DMS 273 treated with DMSO at 0.1 percent for 48 hours (cell line): ENCODE measurements at places on chromosomes 2 and 18.

DNA sequence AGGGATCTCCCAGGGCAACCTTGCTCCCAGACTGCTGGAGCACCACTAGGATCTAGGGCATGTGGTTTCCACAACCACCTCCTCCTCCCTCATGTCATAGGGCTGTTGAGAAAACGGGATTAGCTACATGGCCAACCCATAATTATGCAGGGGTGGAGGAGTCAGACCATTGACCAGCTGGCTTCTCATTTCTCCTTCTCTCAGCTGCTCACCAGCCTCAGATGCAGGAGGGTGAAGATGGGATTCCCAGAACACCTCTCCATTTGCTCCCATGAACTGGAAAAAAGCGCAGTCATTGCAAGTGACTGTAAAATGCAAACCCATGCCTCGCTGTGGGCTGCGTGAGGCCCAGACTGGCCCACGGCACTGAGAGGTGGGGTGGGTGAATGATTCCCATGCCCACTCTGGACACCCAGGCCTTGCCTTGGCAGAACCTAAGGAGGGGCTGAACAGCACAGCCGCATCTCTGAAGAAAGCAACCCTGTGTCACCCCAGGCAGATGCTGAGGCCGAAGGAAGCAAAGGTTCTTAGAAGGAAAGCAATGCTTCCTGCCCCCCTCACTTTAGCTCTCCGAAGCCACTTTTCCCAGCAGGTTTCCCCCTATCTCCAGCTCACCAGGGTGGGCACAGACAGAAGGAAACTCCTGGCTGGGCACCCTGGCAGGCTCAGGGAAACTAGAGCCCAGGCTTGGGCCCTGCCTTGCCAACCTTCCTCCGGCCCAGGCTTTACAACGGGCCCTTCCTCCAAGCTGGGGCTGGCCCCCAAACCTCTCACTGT lies 69.6 kb upstream of the RTN4 start:
- peak; percentile 90 for DNase-seq

GRCh38 chr2:212448698-212449097 lies 89.9 kb downstream of the ERBB4 start:
- no peak for DNase-seq

DNA sequence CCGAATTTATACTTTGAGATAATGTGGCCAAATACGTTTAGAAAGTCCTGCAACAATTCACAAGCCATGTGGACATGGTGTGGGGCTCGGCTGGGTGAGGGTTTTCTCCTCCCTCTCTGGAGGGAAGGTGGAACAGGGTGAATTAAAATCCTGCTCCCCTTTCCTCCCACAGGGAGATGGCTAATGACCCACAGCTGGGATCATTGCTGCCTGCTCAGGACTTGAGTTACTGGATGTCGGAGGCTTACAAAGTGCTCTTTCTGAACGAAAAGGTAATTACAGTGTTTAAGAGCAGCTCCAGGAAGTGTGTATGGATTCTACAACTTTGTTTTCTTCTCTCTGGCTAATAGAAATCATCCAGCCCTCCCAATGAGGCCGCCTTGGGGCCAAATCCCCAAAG lies 97.9 kb upstream of the ALKAL2 start:
- no peak for DNase-seq

DNA sequence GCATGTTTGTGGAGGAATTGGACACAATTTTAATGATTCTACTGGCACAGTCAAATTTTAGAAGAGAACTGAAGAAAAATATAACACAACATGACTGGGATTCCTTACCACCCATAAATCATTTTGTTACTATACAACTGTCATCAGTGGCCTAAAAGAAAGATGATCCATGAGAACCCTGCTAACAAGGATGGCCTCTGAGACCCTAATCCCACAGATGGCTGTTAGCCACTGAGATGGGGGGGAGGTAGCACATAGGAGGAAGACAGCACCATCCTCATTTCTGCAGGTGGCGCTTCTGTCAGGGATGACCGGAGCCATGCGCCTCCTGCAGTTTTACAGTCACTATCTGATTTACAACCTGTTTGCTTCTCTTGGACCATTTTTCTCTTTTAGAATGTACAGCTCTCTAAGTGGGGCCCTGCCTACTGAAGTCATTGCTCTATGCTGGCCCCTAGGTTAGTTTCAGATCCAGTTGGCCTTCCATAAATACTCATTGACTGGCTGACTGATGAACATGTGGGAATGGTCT lies 279.8 kb downstream of the NAPG start:
- no peak for DNase-seq

DNA sequence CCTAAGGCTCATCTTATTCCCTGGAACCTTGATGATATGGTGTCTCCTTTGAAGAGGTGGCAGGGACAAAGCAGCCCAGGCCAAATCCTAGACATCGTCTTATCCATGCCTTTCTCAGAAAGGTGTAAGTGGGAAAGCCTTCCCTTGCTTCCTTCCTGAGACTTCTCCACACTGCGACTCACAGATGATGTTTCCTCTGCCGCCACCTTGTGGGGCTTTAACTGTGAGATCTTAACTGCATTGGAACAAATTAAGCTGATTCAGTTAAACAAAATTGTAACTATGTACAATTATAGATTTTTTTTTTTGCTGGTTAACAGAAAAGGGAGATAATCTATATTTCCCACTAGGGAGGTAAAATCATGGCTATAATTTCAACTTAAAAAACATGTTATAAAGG lies 10.0 kb upstream of the GCA start:
- no peak for DNase-seq

GRCh38 chr18:23538870-23539269 lies 35.6 kb downstream of the RMC1 start:
- no peak for DNase-seq

DNA sequence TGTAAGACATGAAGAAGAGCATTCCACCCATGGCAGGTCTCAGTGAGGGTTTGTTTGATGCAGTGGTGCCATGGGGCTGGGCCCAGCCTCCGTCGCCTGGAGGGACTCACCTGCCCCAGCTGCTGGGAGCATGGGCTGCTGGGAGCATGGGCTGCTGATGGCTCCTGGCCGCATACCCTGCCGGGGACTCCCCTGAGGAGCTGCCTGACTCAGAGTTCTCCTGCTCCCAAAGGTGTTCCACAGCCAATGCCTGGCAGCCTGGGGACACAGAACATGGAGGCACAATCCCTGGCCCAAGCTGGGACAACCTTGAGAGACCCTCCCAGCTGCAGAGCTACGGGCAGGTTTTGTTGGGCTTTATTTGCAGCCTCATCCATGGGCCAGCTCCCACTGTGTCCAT lies 108.4 kb downstream of the COPS8 start:
- no peak for DNase-seq

- no peak for DNase-seq
Measured at GRCh38 chr2:48467637-48468036, 62.3 kb upstream of the STON1 start.

GRCh38 chr2:96884299-96885094 lies 14.6 kb upstream of the SEMA4C start:
- no peak for DNase-seq

DNA sequence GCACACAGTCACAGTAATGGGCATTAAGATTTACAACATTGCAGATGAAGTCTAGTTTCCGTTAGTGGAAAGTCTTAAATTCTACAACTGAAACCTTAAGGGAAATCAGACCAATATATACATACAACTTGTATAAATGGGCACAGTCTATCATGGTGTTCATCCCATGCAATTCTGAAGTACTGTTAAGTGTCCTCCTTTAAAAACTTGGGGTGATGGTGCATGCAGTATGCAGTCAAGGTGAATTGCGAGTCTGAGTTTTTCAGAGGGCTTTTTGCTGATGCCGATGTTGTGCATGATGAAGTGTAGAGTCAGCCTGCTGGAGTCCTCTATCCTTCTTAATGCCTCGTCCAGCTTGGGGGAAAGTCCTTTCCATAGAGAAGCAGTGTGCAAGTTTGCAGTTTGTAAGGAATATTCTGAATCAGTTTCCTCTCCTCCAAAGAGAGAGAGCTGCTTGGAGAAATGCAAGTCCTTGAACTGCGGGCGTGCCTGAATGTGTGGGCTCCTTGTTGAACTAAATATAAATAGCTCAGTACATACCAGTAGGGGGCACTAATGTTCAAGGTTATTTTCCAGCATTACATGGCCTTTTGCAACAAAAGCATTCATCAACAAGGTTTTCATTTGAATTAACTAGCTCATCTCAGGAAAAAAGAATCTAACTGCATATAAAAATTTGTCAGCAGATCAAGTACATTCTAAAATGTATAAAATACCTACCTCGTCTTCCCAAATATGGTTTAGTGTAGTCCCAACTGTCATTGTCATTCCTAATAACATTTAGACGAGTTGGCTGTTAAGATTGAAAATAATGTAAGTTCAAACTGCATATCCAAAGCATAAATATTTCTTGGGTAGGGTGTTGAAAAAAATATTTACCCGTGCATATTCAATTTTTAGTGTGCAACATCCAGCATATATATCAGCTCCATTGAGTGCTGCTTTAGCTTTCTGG lies 21.3 kb downstream of the HNRNPLL start:
- DNase-seq: peak; percentile 36

DNA sequence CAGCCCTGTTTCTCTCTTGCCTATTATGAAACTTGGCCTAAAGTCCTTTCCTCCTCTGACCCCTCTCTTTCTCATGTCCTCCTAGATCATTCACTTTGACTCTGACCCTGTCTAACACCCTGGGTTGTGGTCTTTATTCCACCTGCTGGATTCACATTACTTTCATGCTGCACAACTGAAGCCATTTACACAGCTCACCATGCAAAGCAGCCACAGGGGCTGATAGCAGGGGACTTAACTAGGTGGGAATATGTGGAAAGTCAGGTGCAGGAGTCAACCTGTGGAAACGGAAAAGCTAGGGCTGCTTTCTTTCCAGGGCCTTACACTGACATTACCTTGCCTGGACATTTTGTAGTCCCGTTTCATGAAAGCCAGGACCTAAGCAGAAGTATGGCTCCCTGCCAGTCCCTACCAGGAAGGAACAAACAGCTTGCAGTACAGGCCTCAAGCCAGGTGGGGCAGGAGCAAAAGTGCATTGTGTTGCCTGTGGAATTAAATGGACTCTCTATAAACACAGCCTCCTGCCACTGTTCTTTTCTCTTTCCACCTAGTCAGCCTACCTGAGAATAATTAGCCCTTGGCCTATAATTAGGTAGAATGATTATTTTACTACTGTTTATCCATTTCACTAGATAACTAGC lies 11.8 kb downstream of the MAPRE3 start:
- peak; percentile 65 for DNase-seq

- no peak for DNase-seq
Measured at GRCh38 chr2:624096-624495, 53.1 kb downstream of the TMEM18 start.

DNA sequence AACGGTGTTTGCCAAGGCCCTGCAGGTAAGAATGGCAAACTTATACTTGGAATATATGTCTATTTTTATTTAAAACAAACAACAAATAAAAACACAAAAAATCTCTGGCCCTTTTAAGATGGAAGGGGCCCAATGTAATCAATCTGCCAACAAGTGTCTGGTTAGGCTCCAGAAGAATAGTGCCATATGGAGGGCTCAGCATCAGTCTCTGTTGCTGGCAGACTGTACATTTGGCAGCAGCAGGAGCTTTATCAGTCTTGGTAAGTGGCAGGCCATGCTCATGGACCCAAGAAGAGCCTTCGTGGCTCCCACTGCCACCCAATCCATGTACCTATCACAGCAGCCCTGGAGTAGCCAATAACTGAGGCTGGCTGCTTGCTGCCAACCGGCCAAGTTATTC lies 101.1 kb downstream of the GALNT3 start:
- peak; percentile 69 for DNase-seq

- no peak for DNase-seq
Measured at GRCh38 chr2:179571721-179572120, 289.7 kb downstream of the ZNF385B start.

DNA sequence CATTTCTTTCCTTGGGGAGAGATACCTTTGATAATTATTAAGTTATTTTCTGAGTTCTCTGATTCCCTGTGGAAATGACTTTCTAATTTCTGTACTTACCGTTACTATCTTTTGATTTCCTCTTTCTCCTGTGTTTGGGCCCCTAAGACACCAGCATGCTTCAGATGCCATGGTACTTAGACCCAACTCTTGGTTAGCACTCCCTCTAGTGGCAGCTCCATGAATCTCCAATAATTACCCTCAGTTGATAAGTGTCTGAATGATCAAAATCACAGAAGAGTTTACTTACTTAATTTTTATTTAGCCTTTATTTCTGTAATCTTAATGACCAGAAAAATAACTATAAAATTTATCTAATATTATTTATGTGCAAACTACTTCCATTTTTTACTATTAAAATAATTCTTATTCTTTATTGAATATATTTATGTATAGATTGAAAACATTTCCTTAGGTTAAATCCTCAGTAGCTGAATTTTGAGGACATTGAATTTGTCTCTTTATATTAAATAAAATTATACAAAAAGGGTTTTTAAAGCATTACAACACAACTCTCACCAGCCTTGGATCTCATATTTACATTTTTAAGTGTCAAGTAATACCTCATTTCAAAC lies 300.4 kb downstream of the KCNS3 start:
- peak; percentile 14 for DNase-seq

- peak; percentile 36 for DNase-seq
Measured at GRCh38 chr2:168848225-168848624, 42.0 kb downstream of the SPC25 start.

DNA sequence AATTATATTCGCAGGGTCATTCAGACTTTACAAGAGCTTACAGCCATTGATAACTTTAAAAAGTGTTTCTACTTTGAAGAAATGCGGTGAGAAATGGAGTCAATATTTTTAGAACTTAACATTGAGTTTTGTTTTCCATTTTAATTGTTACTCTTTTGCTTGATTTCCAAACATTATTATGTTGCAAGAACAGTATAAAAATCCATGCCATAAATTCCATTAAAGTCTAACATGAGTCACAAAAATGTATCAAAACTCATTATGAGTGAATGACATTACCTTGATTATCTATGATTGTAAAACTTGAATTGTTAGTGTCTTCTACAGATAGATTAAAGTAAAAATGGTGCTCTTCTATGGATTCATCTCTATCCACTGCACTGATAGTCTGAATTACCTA lies 92.6 kb downstream of the CDH19 start:
- DNase-seq: no peak

DNA sequence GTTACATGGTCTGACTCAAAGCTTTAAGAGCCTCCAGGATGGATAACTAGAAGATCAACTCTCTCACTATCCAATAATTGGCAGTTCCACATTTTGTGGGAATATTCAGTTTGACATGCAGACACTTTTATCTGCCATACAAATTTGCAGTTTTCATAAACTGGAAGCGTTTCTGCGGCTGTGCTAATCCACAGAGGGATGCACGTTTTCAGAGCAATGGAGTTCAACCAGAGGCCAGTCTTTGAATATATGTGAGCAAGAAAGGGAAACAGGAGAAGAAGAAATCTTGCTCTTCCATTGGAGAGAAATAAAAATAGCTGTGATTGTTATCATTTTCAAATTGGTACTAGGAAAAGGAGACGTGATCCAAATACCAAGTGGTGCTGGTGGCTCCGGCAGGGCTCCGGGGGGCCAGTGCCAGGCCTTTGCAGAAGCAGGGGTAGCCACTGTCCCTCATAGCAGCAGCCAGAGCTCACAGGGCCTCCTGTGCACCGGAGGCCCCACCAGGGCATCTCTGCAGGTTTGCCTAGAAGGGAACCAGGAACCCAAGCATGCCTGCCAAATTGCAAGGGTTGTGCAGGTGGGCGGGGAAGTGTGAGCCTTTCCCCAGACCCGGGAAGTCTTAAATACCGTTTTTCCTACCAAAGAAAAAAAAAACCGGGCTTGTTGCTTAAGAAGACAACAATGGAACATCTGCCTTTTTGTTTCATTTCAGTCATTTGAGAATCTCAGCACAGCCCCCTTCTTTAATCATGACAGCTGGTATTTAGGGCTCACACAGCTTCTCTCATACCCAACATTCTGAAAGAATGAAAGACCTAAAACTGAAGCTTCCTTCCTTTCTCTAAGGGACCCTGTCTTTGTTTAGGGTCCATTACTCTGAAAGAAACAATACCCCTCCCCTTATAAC lies 791.1 kb upstream of the SOX11 start:
- no peak for DNase-seq

- DNase-seq: no peak
Measured at GRCh38 chr2:26564121-26564644, 77.0 kb downstream of the CIB4 start.
